ENCODE measurements at places on chromosomes 5 and 9.

DNA sequence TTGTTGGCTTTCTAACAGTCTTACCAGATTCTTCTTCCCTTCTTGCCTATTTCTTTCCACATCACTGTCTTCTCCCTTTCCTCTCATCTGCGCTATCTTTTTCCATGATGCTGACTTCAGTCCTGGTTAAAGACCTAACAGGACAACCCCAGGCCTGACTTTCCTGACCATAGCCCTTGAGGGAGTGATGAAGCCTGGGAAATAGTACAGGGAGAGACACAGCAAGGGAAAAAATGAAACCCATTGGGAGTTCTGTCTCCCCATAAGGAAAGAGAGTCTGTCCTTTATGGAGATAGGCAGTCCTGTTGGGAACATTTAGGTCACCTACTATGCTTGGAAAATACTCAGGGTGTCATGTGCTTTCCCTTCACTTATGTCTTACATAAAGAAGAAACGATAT, 92.7 kb downstream of the GIN1 start:
- no peak for DNase-seq

DNA sequence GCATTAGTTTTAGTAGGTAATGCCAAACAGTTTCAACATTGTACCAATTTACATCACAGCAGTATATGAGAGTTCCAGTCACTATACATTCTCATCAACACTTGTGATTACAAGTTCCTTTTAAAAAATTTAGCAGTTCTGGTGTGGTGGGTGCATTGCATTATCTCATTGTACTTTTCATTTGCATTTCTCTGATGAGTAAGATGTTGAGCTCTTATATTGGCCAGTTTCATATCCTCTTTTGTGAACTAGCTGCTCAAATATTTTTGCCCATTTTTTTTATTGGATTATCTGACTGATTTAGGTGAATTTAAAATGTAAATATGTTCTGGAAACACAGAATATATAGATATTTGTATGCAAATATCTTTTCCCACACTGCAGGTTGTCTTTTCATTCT, 160.9 kb upstream of the NR3C1 start:
- no peak for DNase-seq

- no peak for DNase-seq
Observed at GRCh38 chr9:28267351-28267750, 694.1 kb upstream of the C9orf72 start.

DNA sequence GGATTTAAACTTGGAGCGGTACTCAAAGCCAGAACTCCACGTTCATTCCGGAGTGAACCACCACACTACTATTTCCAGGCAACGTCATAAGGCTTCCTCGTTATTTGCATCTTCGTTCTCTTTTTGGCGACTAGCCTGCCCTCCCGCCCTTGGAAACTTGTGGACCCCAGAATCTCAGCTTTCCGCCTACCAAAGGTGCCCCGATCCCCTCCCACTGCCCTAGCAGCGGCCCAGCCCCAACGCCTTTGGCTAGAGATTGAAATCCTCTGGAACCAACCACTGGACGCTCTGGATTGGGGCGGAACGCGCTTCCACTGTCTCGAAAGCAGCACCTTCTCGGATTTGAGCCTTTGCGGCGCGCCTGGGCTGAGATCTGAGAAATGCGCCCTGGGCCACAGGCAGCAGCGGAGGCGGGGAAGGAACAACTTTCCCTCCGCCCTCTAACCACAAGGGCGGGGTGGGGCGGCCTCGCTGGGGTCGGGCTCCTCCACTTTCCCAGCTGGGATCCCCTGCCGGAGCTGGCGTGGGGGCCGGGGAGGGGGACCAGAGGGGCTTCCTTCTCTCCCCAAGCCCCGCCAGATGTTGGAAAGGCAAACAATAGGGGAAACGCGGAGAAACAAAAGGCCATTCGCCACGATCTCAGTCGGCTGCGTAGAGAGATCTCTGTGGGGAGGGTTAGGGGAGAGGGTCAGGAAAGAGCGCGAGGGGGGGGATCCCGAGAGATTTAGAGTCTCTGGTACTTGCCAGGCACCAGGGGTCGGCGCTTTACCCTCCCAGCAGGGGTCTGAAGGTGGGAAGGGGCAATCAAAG, 1.3 kb downstream of the MOB3B start:
- DNase-seq = peak; percentile 61

DNA sequence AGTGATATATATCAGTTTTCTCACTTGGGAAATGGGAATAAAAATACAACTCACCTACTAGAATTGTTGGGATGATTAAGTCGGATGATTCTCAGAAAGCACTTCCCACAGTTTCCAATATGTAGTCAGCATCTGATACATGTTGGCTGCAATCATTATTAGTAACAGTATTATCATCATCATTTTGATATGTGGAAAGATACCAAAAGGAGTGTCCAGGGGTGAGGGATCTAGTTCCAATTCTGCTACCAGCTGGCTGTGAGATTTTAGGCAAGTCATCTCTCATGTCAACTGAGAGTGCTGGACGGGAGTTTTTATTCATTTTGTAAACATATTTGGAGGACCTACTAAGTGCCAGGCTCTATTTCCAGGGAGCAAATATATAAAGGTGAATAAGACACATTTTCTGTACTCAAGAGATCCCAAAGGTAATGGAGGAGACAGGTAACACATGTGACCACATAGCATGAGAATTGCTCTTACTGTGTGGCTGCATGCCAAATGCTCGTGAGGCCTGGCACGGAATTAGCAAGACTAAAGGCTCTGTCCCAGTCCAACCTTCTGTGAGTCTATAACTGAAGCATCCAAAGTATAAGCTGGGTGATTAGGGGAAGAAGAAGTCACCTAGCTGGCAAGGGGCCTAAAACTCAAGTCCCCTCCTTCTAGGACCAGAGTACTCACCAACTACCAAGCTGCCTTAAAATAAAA, 83.0 kb downstream of the GRIA1 start:
- no peak for DNase-seq

DNA sequence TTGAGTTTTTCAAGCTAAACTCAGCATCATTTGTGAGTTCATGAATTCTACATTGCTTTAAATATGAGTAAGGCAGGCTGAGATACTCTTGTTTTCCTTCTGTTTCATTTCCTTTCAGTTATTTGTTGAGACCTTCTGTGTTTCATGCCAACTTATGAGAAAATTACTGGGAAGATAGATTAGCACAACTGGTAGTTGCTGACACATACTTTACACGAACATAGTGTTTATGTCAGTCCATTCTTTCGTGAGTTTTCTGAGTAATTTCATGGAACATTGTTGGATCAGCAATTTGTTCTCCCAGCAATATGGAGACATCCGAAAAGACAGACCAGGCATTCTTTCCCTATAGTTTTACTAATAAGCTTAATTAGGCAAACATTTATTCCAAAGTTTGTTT, 102.0 kb upstream of the SMC5 start:
- peak; percentile 6 for DNase-seq

GRCh38 chr9:20832775-20833174, 148.7 kb downstream of the FOCAD start:
- no peak for DNase-seq

- peak; percentile 74 for DNase-seq
Observed at GRCh38 chr5:77852514-77853352, 76.6 kb upstream of the TBCA start.

DNA sequence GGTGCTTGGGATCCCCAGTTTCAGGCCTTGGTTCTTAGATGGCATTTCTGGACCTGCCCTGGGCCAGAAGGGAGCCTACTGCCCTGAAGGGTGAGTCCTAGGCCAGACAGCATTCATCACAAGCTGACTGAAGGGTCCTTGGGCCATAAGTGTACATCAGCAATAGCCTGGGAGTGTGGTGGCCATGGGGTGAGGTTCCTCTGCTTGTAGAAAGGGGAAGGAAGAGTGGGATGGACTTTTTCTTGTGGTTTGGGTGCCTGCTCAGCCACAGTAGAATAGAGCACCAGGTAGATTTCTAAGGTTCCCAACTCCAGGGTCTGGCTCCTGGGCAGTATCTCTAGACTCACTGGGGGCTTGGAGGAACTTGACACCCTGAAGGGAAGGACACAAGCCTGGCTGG, 95.2 kb upstream of the PHF24 start:
- no peak for DNase-seq

Measured in ELR (cell line).